ENCODE measurements at places on chromosomes 6 and 20.

- no peak for DNase-seq
Measured at GRCh38 chr6:134731615-134732014, 218.3 kb downstream of the ALDH8A1 start.

DNA sequence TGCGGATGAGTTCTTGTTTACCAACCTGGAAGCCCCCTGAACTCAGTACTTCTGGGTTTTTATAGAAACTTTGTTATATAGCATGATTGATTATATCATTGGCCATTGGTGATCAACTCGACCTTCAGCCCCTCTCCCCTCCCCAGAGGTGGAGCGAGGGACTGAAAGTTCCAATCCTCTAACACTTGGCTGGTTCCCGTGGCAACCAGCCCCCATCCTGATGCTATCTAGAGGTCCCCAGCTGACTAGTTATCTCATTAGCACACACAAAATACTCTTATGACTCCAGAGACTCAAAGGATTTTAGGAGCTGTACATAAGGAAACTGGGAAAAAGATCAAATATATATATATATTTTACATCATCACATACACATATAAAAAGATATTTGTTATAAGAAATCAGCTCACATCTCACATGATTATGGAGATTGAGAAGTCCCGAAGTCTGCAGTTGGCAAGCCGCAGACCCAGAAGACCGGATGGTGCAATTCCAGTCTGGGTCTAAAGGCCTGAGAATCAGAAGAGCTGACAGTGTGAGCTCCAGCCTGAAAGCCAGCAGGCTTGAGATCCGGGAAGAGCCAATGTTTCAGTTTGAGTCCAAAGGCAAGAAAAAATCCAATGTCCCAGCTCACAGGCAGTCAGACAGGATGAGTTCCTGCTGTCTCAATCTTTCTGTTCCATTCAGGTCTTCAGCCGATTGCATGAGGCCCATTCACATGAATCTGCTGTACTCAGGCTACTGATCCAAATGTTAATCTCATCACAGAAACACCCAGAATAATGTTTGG, 179.3 kb upstream of the DTNBP1 start:
- no peak for DNase-seq

- no peak for DNase-seq
Measured at GRCh38 chr6:70051197-70052124, 185.1 kb downstream of the COL19A1 start.

- DNase-seq, result no peak
Measured at GRCh38 chr20:53001498-53002301, 29.5 kb downstream of the TSHZ2 start.

DNA sequence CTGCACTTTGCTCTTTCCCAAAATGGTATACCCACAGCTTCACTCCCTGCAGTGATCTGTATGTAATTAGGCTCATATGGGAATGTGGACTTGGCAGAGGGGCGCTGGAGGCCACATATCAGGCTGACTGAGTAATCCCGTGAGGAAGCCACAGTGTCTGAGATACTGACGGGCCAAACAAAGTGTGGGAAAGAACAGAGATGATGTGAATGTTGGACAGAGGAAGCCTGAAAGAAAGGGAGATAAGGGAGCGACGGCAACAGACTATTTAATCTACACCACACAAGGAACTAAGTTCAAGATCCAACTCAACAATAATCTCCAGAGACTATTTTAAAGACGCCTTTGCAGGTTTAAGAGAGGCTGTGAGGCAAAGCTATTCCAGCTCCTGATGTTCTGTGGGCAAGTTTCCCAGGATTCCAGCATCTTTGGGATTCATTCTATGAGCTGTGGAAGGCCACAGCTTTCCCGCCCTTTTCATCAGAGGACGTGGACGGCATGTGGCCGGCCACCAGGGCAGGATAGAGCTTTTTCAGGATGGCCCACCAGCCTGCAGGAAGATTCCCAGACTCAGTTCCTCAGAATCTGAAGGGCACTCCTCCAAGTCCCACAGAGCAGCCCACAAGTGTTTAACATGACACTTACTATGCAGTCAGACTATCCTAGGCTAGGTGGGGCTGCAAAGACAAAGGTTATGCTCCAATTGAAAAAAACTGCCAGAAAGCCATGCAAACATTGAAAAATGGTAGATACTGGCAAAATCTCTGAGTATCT, 237.5 kb downstream of the ATXN1 start:
- DNase-seq, result no peak

DNA sequence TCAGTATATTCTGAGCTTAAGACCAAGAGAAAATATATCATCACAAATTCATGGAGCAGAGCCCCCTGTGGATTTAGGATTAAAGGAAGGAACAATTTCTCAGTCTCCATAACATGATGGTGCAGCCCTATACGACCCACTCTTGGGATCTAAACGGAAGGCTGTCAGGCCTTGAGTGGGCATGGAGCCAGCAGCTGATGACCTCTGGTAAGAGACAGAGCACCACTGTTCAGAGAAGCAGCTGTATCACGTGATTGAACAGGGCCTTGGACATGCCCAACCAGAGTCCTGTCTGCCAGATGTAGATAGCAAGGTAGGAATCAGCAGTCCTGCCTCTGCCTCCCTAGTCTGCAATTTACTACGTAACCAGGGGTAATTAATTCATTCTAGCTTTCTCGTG, 259.4 kb upstream of the POU3F2 start:
- DNase-seq, result no peak

DNA sequence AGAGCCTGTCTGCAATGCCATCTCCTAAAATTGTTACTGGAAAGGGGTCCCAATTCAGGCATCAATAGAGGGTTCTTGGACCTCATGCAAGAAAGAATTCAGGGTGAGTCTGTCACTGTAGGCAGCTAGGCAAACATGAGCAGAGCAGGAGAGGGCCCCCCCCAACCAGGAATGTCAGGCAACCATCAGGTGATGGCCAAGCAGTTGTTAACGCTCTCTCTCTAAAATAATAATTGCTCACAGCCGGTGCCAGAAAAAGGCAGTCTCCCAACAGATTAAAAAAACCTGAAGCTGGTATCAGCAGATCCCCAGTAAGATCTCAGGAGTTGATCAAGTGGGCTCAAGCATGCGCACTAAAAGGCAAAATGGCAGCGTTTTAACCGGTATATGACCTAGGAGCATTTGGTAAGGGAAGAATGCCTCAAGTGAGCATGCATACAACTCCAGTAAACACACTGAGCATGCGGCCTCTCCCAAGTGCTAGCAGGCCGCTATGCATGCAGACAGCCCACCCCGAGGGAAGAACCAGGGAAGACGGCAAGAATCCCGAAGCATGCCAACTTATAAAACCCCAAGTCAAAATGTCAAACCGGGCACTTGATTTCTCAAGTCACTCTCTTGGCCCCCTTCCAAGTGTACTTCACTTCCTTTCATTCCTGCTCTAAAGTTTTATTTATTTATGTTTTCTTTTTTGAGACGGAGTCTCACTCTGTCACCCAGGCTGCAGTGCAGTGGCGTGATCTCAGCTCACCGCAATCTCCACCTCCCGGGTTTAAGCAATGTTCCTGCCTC, 44.0 kb upstream of the RNGTT start:
- no peak for DNase-seq

DNA sequence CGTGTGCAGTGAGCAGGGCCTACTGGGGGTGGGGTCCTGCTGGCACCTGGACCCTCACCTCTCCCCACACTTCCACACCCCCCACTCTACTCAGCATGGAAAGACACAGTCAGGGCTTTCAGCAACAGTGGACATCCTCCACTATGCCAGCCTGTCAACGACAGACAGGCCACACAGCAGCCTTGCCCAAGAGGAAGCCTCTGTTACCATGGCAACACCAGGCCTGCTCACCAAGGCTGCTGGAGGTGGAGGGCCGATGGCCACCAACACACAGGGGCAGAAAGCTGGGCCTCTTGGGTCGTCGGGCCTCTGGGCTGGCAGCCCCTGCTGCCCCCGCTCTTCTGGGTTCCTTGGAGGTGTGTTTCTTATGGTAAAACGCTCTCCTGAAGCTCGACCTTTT, 13.6 kb downstream of the BNIP5 start:
- DNase-seq, result no peak

DNA sequence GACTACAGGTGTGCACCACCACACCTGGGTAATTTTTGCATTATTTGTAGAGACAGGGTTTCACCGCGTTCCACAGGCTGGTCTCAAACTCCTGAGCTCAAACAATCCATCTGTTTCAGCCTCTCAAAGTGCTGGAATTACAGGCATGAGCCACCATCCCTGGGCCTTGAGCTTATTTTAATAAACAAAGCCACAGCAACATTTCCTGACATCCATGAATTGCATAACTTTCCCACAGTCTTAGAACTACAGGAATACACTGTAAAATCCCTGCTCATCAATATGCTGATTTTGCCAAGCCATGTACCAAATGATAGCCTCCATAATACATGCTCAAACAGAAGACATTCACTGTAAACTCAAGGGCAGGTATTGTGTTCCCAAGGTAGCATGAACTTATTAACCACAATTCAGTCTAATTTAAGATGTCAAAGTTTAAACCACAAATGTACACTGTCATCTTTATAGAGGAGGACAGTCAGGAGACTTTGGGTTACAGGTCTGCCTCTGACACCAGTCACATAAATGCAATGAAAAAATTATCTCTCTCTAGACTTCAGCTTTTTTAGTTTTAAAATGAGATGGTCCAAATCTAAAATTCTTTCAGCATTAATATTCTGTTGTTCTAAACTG, 40.0 kb downstream of the NUDT3 start:
- no peak for DNase-seq

DNA sequence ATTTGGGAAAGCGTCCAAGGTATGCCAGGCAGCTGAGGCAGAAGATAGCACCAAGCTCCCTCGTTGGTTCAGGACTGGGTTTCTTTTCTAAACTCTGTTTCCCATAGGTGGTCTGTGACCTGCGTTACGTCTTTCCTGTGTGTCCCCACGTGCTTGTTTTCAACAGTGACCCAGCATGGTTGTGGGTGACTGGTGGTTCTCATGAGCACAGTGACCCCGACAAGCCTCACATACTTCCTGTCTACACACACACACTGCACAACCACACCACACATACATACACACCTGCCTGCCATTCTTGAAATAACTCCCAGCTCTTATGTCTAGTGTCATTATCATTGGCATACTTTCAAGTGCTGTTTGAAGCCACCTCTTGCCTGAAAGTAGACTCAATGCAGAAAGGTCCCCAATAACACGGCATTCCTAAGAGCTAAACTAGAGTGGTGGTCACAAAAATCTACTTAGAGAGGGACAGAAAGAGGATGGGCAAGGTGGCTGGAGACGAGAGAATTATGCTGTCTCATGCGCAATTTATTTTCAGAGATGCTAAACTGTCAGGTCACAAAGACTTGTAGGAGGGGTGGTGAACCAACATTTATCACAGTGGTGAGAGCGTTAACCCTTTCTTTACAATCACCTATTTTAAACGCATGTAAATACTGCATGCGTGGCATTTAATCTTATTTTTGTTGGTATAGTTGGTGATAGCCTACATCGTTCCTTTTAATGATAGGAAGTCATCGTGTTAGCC, 66.7 kb downstream of the GCNT2 start:
- DNase-seq, result no peak

GRCh38 chr6:36357872-36358225, 21.2 kb upstream of the BNIP5 start:
- DNase-seq, result no peak

DNA sequence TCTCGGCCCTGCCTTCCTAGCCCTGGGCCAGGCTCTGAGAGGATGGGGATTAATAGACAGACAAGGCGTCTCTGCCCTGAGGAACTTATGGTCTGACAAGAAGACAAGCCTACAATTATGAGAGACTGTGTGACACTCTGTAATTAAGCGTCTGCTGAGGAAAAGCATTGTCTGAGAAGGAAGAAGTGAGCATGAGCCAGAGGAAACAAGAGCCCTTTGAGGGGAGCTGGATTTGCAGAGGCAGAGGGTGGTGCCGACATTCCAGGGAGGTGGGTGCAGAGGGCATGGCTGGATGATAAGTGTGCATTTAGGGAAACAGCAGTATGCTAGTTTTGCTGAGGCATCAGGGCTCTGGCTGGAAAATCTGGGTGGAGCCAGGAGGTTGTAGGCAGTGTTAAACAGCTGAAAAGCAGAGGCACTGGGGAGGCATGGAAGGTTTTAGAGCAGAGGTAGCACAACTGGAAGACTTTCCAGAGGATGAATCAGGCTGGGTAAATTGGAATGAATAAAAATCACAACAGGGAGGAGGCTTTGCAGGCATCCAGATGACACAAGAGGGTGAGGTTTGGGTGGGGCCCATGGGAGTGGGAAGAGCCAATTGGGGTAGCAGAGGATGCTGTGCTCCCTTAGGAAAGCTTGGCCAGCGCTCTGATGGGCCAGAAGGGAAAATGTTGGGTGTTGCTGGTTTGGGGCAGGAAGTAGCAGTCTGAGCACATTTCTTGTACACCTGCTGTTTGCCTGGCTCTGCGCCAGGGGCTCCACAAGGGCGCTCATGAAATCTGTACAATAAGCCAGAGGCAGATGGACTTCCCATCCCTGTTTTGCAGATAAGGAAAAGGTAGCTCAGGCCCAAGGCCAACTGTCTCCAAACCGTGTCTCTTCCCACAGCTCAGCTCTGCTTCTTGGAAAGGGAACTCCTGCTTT, 74.0 kb upstream of the MYL9 start:
- DNase-seq, result no peak
